ENCODE measurements at places on chromosomes 6 and 20. TPM values are rescaled to one million over a fixed set of nuclear protein-coding genes. Genes with fewer than 3 reads are reported as not detected.
A peak's percentile ranks its signal among the peaks of the same experiment; 100 is the strongest.

- no peak overlapping the region for H3K4me3 ChIP-seq
- DNase-seq = no peak
- no peak overlapping the region for H3K27ac ChIP-seq
- H3K36me3 ChIP-seq = no peaks in the 10 kb centered on the region
- H3K27me3 ChIP-seq = peaks cover 8% of the 10 kb centered on the region
- peaks cover 3% of the 10 kb centered on the region for H3K4me1 ChIP-seq
Measured at GRCh38 chr6:166393535-166393823, 10.7 kb upstream of the MPC1 start.

- H3K4me3 ChIP-seq = no peak overlapping the region
- peaks cover 3% of the 10 kb centered on the region for H3K27me3 ChIP-seq
- H3K27ac ChIP-seq = no peak overlapping the region
- no peak for DNase-seq
- no peaks in the 10 kb centered on the region for H3K36me3 ChIP-seq
Measured at GRCh38 chr6:144036064-144036834, 28.2 kb upstream of the PLAGL1 start.

- no peak overlapping the region for H3K27ac ChIP-seq
- H3K36me3 ChIP-seq = no peaks in the 10 kb centered on the region
- H3K4me3 ChIP-seq = no peak overlapping the region
- H3K27me3 ChIP-seq = peaks cover 6% of the 10 kb centered on the region
- peak; percentile 26 for DNase-seq
Measured at GRCh38 chr6:124795643-124796463, 166.4 kb upstream of the RNF217 start.

DNA sequence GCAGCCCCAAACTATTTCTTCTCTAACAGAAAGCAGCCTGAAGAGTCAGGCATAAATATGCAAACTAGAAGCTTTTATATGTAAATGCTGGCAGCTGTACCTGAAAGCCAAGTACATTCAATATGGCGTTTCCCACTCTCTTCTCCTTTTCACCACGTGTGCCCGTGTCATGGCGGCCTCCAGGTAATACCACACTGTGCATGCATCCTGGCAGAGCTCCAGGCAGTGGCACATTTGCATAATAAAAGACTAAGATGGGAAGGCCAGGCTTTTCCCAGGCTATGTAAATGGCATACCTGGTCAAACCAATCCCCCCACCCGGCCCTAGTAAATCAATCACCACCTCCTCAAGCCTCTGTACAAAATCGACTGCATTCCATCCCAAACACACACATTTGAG, 120.6 kb downstream of the MMUT start:
- no peak overlapping the region for H3K4me3 ChIP-seq
- no peak overlapping the region for H3K27ac ChIP-seq
- DNase-seq = no peak
- H3K27me3 ChIP-seq = no peaks in the 10 kb centered on the region
- H3K36me3 ChIP-seq = peaks cover 2% of the 10 kb centered on the region
- H3K4me1 ChIP-seq = peaks cover 4% of the 10 kb centered on the region

EYA4 gene
- 0.33 TPM for total RNA-seq

DNA sequence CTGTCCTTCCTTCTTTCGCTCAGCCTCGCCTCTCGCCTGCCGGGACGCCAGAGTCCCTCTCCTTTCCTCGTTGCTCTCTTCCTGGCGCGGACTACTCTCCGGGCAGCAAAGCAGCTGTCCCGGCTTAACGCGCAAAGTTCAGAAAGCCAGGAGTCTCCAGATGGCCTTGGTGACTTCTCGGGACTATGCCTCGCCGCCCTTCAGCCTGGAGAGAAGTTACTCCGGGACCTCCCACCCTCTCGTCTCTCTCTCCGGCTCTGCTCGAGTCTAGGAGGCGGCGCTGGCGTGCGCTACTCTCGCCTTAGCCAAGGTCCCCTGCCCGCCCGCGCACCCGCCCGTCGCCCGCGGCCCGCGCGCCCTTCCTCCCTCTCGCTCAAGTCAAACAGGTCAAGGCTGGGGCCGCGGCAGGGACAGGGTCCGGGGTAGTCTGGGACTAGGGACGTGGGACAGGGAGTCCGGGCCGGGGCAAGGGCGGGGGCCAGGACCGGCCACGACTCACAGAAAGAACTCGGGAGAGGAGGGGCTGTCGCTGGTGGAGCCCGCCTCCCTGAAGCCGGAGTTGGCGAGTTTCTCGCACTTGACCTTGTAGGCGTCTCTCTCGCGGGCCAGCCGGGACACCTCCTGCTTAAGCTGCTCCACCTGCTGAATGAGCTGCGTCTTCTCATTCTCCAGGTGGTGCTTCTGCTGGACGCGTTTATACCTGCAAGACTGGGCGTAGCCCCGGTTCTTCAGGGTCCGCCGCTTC, 1.5 kb downstream of the MAFB start:
- peak overlapping the region; percentile 87 for H3K27ac ChIP-seq
- no peaks in the 10 kb centered on the region for H3K36me3 ChIP-seq
- peak overlapping the region; percentile 76 for H3K4me3 ChIP-seq
- H3K4me1 ChIP-seq = peaks cover 22% of the 10 kb centered on the region
- peaks cover 85% of the 10 kb centered on the region for H3K27me3 ChIP-seq

- no peaks in the 10 kb centered on the region for H3K4me1 ChIP-seq
- H3K27me3 ChIP-seq = peaks cover 3% of the 10 kb centered on the region
- no peaks in the 10 kb centered on the region for H3K36me3 ChIP-seq
- H3K4me3 ChIP-seq = no peak overlapping the region
Measured at GRCh38 chr6:89970072-89970471, 75.8 kb downstream of the GJA10 start.

DNA sequence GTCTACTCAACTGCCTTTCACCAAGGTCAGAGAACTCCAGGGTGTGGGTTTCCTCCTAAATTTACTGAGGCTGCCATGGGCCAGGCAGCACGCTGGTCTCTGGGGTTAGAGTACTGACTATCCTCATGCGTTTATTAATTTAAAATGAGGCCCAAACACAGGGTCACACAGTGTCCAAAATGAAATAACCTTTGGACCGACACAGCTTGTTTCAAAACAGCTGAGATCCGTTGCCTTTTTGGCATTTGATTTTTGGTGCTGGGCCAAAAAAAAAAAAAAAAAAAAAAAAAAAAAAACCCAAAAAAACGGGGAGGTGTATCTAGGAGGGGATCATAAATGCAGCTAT, 14.6 kb upstream of the TOX2 start:
- H3K36me3 ChIP-seq = no peaks in the 10 kb centered on the region
- no peak overlapping the region for H3K27ac ChIP-seq
- no peak for DNase-seq
- peaks cover 23% of the 10 kb centered on the region for H3K4me1 ChIP-seq
- no peak overlapping the region for H3K4me3 ChIP-seq

CPNE5 gene
- total RNA-seq = 0.24 TPM

GRCh38 chr20:17471606-17472187, 59.5 kb downstream of the BFSP1 start:
- H3K27me3 ChIP-seq = peaks cover 24% of the 10 kb centered on the region
- no peak overlapping the region for H3K27ac ChIP-seq
- H3K36me3 ChIP-seq = no peaks in the 10 kb centered on the region
- no peak overlapping the region for H3K4me3 ChIP-seq
- no peak for DNase-seq

- H3K4me3 ChIP-seq = no peak overlapping the region
- H3K36me3 ChIP-seq = peaks cover 15% of the 10 kb centered on the region
- DNase-seq = no peak
- H3K27ac ChIP-seq = no peak overlapping the region
- peaks cover 16% of the 10 kb centered on the region for H3K27me3 ChIP-seq
Measured at GRCh38 chr6:30544666-30545272, 11.5 kb downstream of the GNL1 start.

GRCh38 chr6:16154904-16155303, 26.0 kb downstream of the MYLIP start:
- no peaks in the 10 kb centered on the region for H3K4me1 ChIP-seq
- DNase-seq = no peak
- H3K36me3 ChIP-seq = peaks cover 28% of the 10 kb centered on the region
- H3K27me3 ChIP-seq = peaks cover 4% of the 10 kb centered on the region
